Omental fat pad (tissue), 4 donors: ENCODE measurements at places on chromosomes 7 and 10. TPM values are rescaled to one million over a fixed set of nuclear protein-coding genes. Genes with fewer than 3 reads are reported as not detected.

DNA sequence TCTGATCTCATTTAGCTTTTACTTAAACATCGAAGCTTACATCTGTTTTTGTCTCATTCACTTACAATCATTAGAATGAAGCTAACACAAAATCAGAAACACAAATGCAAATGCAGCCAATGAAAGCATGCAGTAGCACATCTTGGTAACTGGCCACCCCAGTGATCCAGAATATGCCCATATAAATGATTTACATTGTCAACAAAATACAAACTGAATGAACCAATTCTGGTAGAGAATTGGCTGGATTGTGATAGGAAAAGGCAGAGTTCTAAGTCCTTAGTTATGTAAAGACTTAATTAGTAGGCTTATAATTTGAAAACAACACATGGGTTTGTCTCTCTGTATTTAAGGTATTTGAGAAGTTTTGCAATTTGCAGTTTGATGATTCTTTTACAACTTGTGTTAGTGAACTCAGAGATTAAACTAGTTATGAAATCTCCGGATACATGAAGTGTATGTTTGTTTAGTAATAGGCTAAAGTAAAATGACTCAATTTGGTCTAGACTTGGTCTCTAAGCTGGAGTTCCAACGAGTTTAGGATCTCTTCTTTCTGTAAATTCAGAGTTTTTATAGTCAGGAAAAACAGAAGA, 21.2 kb downstream of the TECTB start:
- no peak for DNase-seq

C1QL3 gene
- total RNA-seq = not detected

DNA sequence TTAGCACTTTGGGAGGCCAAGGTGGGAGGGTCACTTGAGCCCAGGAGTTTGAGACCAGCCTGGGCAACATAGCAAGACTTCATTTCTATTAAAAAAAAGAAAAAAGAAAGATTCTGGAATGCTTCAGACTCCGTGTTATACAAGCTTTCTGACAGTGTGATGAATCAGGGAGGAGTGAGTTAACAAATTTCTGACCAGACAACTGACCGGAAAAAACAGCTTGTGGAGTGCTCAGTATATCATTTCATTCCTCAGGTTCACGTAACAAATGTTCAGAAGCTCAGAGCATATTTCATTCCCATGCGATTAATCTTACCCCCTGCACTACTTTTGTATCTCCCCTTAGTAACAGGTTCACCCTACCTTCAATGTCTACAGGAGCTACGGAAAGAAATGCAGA, 28.6 kb upstream of the TNPO3 start:
- no peak for DNase-seq

CACNA2D1 gene
- total RNA-seq = 38.0 TPM

ZWINT gene
- total RNA-seq = 1.0 TPM

GRCh38 chr7:94856643-94857042, 50.8 kb upstream of the PPP1R9A start:
- DNase-seq = no peak

DNA sequence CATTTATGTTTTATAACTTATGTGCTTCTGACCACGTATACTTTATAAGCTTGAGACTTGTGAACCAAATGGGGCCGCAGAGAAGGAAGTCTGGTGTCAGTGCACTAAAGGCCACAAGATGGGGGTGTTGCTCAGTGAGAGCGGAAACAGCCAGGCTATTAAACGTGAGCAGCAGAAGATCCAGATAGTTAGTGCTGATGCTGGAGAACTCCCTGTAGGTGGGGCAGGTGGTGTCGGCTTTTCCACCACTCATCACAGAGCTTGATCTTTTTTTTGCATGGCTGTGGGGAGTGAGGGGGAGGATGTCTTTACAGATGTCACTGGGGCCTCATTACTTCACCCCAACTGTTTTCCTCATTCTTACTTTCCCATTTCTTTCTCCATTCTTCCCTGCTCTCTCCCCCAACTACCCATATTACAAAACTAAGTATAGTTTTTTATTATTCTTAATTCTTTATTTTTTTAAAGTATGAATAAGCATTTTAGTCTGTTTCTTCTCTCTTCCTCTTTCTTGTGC, 34.7 kb downstream of the ACADSB start:
- DNase-seq = no peak

DNA sequence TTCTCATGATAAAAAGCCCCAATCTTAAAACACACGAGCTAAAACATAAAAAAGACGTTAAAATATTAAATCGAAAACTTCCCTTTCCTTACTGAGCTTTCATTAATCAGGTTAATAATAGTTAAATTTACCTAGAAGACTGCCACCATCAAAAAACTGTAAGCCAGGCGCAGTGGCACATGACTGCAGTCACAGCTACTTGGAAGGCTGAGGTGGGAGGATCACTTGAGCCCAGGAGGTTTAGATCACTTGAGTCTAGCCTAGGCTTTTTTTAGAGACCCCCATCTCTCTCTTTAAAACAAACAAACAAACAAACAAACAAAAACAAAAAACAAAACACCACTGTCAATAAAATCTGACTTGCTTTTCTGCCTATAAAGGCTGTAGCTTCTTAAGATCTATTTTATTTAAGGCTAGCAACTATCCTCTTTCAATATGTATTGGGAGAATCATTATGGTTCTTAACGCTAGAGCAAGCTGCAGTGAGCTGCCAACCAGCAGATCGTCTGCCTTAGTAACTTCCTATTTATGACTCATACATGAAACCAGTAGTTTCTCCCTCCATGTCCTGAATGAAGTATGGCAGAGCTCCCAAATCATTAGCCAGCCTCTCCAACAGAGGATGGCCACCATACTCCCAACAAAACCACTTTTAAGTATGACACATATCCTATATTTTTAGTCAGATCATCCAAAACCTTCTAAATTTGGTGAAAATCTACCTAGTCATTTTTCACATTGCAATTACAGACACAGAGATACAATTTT, 163.7 kb downstream of the SRPK2 start:
- DNase-seq = no peak

SLC25A28 gene
- 45.4 TPM for total RNA-seq

CAMK1D gene
- 7.7 TPM for total RNA-seq

VCL gene
- 84.9 TPM for total RNA-seq

ZP3 gene
- total RNA-seq = not detected

- no peak for DNase-seq
Observed at GRCh38 chr7:29177963-29178600, 16.5 kb upstream of the CHN2 start.

WNT16 gene
- not detected for total RNA-seq

DNA sequence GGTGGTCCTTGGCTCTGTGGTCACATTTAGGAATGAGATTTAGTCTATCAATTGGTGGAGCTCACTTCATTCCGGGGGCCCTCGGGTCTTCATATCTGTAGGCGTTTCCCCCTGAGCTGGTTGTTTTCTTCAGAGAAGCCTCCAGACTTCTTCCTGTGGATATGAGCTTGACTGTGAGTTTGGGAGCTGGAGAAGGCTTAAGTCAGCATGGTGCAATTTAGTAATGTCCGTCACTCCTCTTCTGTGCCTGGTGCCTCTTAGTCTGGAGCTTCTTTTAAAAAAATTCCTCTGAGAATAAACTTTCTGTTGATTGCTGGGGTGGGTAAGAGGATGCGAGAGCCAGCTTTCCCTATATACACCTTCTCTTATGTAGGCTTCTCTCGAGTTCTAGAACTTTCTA, 40.2 kb downstream of the HECW1 start:
- no peak for DNase-seq

GRCh38 chr10:102564209-102564834, 60.5 kb downstream of the SUFU start:
- DNase-seq = no peak
